Activated CD4-positive, alpha-beta T cell treated with anti-CD3 and anti-CD28 coated beads for 1 hour (primary cell): ENCODE measurements at places on chromosomes 6 and 20.

DNA sequence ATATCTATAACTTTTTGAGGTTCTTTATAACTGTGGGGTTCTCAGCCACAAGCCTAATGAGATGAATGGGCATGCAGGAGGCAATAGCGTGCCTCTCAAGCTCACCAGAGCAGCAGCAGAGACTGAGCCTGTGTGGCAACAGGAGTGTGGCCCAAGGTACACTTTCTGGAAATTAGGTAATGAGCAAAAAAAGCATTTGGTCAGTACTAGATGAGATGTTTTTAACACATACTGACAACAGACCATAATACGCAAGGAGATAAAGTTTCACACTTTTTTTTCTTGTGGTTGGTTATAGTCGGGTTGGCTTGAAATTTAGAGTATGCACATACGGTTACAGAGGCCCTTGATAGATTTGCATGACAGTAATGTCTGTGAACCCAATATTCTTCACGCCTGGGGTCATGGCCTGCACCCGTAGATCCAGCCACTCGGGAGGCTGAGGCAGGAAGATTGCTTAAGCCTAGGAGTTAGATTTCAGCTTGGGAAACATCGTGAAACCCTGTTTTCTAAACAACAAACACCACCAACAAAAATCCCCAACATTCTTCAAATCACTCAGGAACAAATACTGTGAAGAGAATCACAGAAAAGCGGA is 300.1 kb downstream of the GMDS start:
- no peak for DNase-seq

DNA sequence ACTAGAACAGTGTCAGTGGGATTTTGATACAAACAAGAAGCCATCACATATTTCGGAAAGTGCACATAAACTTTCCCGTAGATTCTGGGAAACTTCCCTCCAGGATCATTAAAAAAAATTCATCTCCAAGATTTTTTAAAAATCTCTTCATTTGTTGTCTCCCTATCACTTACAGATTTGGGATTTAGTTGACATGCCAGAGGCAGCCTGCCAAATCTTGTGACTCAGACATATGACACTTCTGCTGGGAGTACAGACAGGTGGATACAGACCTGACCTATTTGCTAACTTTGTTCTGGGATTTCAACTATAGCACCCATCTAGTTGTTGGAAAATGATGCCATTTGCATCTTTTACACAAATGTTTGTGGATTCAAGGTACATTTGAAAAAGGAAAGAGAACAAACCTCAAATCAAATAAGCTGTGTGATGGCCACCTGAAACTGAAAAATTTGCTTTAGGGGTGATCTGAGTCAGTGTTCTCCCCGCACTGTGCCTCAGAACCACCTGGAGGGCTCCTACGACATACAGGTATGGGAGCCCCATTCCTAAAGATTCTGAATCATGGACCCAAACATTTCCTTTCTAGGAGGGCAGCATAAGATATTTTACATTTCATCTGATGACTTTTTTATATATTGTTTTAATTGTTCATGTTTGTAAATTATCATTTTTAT is 21.9 kb upstream of the CD2AP start:
- DNase-seq, result no peak

- no peak for DNase-seq
Measured at GRCh38 chr20:56985066-56985685, 281.3 kb downstream of the BMP7 start.

GRCh38 chr6:37845026-37845911 is 25.7 kb downstream of the ZFAND3 start:
- DNase-seq, result no peak

GRCh38 chr6:107970255-107970654 is 12.2 kb upstream of the SEC63 start:
- DNase-seq, result no peak

- no peak for DNase-seq
Measured at GRCh38 chr6:54072635-54073313, 38.5 kb upstream of the MLIP start.

DNA sequence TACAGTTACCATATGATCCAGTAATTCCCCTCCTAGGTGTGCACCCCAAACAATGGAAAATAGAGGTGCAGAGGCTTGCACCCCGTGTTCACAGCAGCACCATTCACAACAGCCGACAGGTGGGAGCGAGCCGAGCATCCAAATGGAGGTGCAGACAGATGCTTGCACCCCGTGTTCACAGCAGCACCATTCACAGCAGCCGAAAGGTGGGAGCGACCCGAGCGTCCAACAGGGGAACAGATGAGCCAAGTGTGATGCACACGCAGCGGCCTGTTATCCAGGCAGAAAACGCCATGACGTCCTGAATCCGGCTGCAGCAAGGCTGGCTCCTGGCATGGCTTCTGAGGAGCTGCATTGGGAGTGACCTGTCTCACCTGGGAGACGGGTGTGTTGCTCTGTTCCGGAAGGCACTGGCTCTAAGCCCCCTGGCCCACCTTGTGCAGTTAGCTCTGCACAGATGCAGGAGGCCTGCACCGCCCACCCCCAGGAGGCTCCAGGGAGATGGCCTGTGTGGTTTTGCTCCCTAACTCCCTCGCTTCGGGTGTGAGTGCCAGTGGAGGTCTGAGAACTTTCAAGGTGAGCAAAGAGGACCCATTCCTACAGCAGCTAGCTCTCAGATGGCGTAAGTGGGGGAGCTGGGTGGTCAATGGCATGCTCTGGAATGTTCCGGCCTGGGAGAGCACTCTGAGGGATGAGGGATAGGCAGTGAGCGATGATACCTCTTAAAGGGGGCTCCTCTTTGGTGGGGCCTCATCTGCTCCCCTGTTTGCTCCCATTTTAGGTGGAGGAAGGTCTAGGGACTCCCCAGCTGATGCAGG is 47.8 kb upstream of the FRMD1 start:
- DNase-seq, result no peak

DNA sequence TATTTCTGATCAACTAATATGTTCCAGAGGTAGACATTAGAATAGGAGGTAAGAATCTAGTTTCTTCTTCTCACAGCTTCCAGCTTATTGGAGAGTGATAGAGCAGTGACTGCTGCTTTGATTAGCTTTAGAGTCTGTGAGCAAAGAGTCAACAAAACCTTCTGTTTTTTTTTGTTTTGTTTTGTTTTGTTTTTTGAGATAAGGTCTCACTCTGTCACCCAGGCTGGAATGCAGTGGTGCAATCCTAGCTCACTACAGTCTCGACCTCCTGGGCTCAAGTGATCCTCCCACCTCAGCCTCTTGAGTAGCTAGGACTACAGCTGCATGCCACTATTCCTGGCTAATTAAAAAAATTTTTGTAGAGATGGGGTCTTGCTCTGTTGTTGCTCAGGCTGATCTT is 39.3 kb downstream of the TSBP1 start:
- DNase-seq, result no peak

DNA sequence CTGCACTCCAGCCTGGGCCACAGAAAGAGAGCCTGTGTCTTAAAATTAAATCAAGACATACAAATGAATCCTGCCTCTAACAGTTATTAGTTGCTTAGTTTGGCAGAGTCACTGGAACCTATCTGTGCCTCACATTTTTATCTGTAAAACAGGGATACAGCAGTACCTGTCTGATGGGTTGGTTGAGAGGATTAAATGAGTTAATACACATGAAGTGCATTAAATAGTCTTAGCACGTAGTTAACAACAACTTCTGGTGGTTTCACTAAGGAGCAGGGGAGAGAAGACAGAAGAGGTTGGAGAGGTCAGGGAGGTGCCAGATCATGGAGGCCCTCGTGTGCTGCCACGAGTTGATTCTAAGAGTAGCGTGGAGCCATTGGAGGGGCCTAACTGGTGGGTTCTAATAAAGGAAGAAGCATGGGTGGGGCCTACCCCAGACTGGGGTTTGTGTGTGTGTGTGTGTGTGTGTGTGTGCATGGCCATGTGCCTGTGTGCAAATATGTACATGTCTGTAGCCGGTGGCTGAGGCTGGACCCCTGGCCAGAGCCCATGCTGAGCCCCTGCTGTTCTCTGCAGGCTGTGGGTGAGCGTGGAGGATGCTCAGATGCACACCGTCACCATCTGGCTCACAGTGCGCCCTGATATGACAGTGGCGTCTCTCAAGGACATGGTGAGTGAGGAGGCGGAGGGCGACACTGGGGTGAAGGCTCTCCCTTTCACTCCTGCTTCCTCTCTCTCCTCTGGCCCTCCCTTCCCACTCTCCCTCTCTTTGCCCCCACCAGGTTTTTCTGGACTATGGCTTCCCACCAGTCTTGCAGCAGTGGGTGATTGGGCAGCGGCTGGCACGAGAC is 9.1 kb downstream of the RBCK1 start:
- no peak for DNase-seq

DNA sequence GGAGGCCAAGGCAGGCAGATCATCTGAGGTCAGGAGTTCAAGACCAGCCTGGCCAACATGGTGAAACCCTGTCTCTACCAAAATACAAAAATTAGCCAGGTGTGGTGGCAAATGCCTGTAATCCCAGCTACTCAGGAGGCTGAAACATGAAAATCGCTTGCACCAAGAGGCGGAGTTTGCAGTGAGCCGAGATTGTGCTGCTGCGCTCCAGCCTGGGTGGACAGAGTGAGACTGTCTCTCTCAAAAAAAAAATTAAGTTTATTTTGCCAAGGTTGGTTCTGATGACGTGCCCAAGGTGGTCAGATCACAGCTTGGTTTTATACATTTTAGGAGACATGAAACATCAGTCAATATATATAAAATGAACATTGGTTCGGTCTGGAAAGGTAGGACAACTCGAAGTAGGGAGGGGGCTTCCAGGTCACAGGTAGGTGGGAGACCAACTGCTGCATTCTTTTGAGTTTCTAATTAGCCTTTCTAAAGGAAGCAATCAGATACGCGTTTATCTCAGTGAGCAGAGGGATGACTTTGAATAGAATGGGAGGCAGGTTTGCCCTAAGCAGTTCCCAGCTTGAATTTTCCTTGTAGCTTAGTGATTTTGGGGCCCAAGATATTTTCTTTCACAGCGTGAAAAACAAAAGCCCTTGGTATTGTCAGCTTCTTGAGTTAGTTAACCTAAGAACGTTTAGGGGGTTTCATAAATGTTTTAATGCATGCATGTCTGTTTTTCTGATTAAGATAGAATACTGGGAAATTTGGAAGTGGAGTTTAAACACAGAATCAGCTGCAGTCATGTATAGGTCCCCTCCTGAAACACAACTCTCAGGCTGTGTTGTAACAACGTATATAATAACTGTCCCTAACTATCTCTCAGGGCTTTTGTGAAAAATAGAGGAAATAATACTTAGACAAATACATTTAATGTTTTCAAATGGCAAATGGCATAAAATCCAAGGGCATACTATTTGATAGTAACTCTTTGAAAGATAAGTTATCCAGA is 16.7 kb downstream of the ACOT13 start:
- no peak for DNase-seq

GRCh38 chr20:38209054-38209675 is 44.1 kb upstream of the TGM2 start:
- no peak for DNase-seq

GRCh38 chr6:113182370-113183141 is 674.6 kb upstream of the MARCKS start:
- no peak for DNase-seq

GRCh38 chr6:89023591-89024441 is 56.7 kb upstream of the PNRC1 start:
- DNase-seq, result no peak
